ENCODE measurements at places on chromosomes 3 and 15.
A peak's percentile ranks its signal among the peaks of the same experiment; 100 is the strongest.

DNA sequence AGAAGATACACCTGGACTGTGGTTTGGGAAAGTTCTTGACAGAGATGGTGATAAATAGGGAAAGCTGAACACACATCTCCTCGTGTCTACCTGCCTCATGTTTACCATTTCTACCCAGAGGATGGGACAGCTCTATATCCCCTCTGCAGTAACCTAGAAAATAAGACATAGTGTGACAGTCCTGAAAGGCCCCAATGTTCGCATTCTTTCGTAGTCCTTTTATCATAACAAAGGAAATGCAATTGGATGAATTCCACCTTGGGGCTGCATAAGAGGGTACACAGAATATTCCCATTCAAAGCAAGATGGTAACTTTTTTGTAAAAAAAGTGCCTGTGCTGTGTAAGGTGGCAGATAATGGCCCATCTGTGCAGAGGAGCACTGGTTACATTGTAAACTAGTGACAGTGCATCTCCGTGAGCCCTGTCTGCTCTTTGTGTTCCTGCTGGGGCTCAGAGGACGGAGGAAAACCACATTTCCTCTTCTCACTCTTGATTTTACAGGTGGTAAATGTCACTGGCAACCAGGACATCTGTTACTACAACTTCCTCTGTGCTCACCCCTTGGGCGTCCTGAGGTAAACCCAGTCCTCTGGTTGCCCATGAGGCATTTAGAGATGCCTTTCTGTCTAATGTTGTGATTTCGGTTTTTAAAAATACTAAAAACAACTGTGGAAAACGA lies 74.3 kb downstream of the SIDT1 start:
- no peak for DNase-seq

GRCh38 chr15:42092398-42093318 lies 1.7 kb downstream of the PLA2G4D start:
- no peak for DNase-seq

DNA sequence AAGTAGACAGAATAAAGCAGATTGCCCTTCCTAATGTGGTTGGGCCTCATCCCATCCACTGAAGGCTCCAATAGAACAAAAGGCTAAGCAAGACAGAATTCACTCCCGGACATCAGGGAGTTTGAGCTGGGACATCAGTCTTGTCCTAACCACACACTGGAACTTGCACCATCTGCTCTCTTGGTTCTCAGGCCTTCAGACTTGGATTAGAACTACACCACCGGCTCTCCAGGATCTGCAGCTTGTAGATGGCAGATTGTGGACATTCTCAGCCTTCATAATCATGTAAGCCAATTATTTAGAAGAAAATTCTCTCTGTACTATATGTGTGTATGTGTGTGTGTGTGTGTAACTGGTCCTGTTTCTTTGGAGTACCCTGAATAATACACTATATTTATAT lies 394.7 kb upstream of the LMCD1 start:
- no peak for DNase-seq

- DNase-seq: peak; percentile 37
Measured at GRCh38 chr3:69948246-69948862, 51.2 kb upstream of the SAMMSON start.

GRCh38 chr15:61064651-61065050 lies 164.5 kb downstream of the RORA start:
- DNase-seq: no peak

- DNase-seq: no peak
Measured at GRCh38 chr3:186287711-186288110, 74.3 kb downstream of the DGKG start.
